ENCODE measurements at places on chromosomes 1 and 21. TPM values are rescaled to one million over a fixed set of nuclear protein-coding genes. Genes with fewer than 3 reads are reported as not detected.
A peak's percentile ranks its signal among the peaks of the same experiment; 100 is the strongest.

GRCh38 chr1:201376107-201376463 is 1.4 kb downstream of the TNNT2 start:
- DNase-seq, result no peak

The GBP4 gene
- polyA plus RNA-seq, result 1.2 TPM

- no peak for DNase-seq
Measured at GRCh38 chr1:178457651-178458050, 39.1 kb downstream of the CLEC20A start.

DNA sequence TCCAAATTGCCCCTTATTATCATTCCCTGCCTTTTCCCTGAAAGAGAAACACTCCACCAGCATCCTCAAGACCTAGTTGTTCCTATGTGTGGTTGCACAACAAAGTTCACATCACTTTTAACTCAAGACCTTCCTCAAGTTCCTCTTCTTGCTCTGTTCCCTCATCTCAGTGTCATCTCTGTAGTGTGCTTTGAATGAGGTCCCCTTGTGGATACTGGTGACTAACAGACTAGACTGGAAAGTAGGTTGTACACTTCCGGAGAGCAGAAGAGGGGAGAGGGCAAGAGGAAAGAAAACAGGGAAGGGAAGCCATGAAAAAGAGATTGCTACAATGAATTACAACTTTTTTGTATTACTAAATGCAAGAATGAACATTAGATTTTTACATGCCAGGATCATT is 853.8 kb downstream of the USP25 start:
- DNase-seq, result no peak

- DNase-seq, result no peak
Measured at GRCh38 chr1:21337454-21337927, 47.2 kb upstream of the ECE1 start.

The ZNF362 gene
- polyA plus RNA-seq, result 14.4 TPM

DNA sequence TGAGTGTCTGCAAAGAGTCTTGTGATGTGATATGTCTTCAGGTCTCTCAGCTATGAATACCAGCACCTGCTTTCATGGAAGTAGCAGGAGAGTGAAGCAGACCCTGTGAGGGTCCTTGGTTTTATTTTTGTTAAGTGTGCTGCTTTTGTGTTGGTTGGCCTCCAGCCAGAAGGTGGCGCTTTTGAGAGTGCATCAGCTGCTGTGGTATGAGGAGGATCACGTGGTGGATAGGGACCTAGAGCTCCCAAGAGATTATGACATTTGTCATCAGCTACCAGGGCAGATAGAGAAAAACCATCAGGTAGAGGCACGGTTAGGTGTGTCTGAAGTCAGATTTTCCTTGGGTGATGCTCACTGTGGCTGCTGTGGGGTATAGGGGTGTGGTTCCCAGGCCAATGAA is 1232.1 kb downstream of the MRPL39 start:
- no peak for DNase-seq

GRCh38 chr1:183653876-183654451 is 848 bp upstream of the APOBEC4 start:
- no peak for DNase-seq

DNA sequence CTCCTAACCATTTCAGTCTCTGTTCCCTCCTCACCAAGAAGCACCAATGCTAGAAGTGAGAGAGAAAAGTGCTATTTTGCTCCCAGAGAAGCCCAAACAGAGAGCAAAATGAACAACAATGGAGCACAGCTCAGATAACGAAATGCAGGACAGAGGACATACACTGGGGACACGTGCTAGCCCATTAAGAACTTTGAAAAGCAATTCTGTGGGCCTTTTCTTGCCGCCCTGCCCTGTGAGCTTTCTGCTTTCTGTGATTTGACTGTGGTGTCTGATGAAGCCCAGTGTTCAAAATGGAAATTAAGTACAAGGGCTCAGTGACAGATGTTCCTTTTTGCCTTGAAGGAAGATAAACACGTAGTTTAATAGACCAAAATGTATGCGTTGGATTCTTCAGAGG is 130.8 kb downstream of the S1PR1 start:
- DNase-seq, result no peak

- no peak for DNase-seq
Measured at GRCh38 chr1:36765785-36766300, 268.5 kb downstream of the GRIK3 start.

DNA sequence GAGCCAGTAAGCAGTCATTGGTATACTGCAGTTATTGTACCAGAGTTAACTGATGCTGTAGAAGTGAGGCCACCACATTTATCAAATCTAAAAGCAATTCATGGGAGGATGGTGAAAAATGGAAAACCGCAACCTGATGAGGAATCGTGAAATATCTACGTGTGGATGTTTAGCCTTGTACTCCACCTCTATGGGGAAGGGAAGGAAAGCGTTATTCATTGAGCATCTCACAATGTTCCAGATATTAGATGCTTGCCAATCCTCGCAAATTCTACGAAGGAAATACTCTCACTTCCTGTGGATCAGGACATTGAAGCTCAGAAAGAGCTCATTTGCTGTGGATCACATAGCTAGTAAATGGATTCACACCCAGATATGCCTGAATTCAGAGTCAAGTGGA is 77.3 kb downstream of the LRRC8D start:
- DNase-seq, result no peak

The TIAM1 gene
- 0.07 TPM for polyA plus RNA-seq

GRCh38 chr1:97989094-97989680 is 68.4 kb upstream of the DPYD start:
- DNase-seq, result no peak

DNA sequence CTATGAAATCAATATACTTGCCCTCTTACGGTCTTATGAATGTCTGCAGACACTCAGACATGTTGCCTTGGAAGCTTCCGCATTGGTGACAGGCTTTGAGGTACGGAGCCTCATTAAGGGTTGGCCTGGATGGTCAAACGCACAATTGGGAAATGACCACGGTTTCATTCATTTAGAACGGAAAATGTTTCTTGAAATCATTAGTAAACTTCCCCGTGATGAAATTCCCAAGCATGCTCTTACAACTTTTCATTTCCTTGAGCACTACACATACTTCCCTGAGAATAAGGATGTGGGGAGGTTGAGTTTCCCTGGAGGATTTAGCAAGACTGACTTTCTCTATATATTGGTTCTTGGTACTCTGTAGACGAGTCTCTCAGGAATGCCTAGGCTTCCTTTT is 146.3 kb downstream of the HLX start:
- no peak for DNase-seq

The TGFBR3 gene
- 8.3 TPM for polyA plus RNA-seq

- DNase-seq, result no peak
Measured at GRCh38 chr1:240649733-240650721, 38.1 kb upstream of the GREM2 start.

DNA sequence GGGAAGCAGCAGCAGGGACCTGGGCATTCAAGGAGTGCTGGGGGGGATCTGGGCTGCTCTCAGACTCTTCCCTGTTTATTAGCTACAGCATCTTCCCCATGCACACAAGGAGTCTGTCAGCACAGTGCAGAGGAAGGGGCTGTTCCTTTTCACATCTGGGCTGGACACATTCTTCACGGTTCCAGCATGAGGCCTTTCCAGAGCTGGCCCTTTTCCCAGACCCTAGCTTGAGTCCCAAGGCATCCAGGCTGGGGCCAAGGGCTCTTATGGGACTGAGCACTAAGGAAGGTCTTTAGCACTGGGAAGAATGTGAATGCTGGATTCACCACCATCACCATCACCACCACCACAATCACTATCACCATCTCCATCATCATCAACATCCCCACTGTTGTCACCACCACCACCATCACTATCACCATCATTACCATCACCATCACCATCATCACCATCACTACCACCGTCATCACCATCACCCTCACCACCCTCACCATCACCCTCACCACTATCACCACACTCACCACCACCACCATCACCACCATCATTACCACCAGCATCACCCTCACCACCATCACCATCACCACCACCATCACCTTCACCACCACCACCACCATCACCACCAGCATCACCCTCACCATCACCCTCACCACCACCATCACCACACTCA is 28.4 kb downstream of the PARK7 start:
- no peak for DNase-seq

The TSPEAR gene
- polyA plus RNA-seq, result not detected

- DNase-seq, result no peak
Measured at GRCh38 chr1:59696421-59697115, 118.2 kb upstream of the HOOK1 start.

The TMPRSS15 gene
- polyA plus RNA-seq, result not detected

GRCh38 chr1:174116042-174116441 is 43.3 kb upstream of the RABGAP1L start:
- DNase-seq, result no peak

The DNALI1 gene
- 5.5 TPM for polyA plus RNA-seq

DNA sequence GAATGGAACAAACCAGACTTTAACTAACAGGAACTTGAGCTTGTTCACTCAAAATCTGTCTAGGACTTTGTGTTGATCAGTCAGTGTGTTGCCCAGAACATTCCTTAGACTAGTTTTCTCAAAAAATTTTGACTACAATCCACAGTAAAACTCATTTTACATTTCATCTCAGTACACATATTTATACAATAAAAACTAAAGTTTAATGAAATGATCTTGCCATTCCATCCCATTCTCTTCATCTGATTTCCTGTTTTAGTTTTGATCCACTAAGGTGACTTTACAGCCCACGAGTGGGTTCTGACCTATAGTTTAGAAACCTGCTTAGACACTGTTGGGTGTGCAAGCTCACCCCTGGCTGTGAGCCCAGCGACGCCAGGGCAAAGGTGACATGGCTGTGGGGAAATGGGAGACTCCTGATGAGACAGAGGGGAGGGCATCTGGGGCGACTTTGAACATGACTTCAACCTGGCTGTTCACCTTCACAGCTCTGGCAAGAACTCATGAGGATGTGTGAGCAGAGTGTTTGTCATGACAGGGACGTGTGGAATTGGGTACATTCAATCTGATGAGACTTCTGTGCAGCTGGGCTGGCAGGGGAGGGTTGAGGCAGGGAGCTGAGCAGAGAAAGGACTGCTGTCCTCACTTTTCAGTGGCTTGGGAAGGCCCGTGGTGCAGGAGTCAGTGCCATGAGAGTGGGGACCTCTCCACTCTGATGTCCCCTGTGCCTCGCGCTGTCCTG is 40.6 kb downstream of the LHX4 start:
- no peak for DNase-seq

GRCh38 chr1:58162952-58163550 is 383.5 kb downstream of the OMA1 start:
- DNase-seq, result no peak

The LUZP1 gene
- polyA plus RNA-seq, result 22.0 TPM

- peak; percentile 59 for DNase-seq
Measured at GRCh38 chr1:56255516-56256152, 323.7 kb downstream of the PLPP3 start.

DNA sequence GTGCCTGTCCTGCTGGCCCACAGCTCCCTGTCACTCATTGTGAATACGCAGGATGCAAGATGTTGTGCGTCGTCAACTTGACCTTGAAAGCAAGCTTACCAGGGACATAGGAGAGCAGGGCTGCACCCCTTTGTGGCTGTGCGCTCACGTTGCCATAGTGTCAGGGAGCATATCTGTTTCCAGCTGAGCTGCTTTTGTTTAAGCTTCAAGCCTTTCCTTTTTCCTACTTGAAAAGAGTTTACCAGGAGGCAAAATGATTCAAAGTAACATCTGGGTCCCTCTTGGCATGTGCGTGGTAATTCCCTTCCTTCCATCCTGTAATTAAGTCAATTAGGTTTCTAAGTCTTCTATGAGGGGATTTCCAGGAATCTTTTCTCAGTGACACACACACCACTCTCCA is 537.1 kb downstream of the AJAP1 start:
- DNase-seq, result no peak

The VHLL gene
- not detected for polyA plus RNA-seq

GRCh38 chr21:41634211-41634694 is 126.3 kb upstream of the TMPRSS2 start:
- DNase-seq, result no peak

The CD58 gene
- 11.7 TPM for polyA plus RNA-seq

DNA sequence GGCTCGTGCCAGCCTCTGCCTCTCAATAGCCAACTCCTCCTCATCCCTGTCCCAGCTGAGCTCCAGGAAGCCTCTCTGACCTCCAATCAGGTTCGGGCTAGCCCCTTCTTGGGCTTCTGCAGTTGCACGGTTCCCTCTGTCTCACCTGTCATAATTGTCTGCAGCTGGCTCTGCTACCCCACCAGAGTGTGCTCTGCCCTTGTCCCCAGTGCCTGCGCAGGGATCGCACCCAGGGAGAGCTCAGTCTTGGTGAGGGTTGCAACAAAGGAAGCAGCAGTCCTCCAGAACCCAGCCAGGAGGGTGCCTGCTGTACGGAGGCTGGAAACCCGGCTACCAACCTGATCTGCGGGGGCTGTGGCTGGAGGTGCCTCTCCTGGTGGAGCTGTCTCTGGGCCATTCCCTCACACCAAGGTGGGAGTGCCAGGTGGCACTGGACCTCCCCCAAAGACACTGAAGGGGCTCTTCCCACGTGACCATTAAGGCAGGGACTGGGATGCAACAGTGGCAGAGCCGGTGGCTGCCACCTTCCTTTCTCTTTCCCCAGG is 63.5 kb upstream of the DMRTB1 start:
- DNase-seq, result no peak

The TATDN3 gene
- polyA plus RNA-seq, result 4.6 TPM

The FTCD gene
- 0.05 TPM for polyA plus RNA-seq

- no peak for DNase-seq
Measured at GRCh38 chr1:74455390-74455789, 57.0 kb downstream of the LRRC53 start.

GRCh38 chr1:76070538-76070937 is 4.0 kb upstream of the ST6GALNAC3 start:
- no peak for DNase-seq

DNA sequence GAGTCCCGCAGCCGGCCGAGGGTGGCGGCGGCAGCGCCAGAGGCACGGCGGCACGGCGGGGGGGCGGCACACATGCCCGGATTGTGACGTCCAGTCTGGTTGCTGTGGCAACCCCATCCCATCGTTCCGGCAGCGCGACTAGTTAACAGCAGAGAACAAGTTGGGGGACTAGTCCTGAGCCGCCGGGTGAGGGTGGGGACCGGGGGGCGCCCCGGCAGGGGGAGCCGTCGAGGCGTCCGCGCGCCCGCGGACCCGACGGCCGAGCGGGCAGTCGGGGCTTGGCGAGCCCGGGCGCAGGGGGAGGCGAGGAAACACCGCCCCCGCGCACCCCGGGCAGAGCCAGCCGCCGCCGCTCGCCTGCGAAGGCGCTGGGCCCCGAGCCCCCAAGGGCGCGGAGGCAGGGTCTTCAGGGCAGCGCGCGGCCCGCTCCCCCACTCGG is at the start of gene CHD5:
TSS of gene CHD5 (minus strand) at position 54 of the 439 bp plus-strand sequence. CDS start 298 bp downstream, outside the sequence.
- DNase-seq, result no peak

- no peak for DNase-seq
Measured at GRCh38 chr1:229323885-229324553, 18.8 kb downstream of the CCSAP start.

The MARK1 gene
- polyA plus RNA-seq, result 0.97 TPM

The AUNIP gene
- polyA plus RNA-seq, result 2.8 TPM

The GPX7 gene
- 44.5 TPM for polyA plus RNA-seq

GRCh38 chr1:83959824-83960498 is 39.0 kb downstream of the TTLL7 start:
- peak; percentile 21 for DNase-seq

- DNase-seq, result no peak
Measured at GRCh38 chr1:247445526-247446356, 12.2 kb downstream of the OR2B11 start.

The C1orf141 gene
- not detected for polyA plus RNA-seq

The TRIM67 gene
- 0.01 TPM for polyA plus RNA-seq

The MSH4 gene
- polyA plus RNA-seq, result 0.05 TPM

The EXO5 gene
- 9.6 TPM for polyA plus RNA-seq

- DNase-seq, result no peak
Measured at GRCh38 chr1:216562383-216562782, 139.1 kb upstream of the USH2A start.

- peak; percentile 84 for DNase-seq
Measured at GRCh38 chr1:151542710-151543129, 2.6 kb downstream of the TUFT1 start.
